ENCODE measurements at places on chromosomes 2 and 18.

DNA sequence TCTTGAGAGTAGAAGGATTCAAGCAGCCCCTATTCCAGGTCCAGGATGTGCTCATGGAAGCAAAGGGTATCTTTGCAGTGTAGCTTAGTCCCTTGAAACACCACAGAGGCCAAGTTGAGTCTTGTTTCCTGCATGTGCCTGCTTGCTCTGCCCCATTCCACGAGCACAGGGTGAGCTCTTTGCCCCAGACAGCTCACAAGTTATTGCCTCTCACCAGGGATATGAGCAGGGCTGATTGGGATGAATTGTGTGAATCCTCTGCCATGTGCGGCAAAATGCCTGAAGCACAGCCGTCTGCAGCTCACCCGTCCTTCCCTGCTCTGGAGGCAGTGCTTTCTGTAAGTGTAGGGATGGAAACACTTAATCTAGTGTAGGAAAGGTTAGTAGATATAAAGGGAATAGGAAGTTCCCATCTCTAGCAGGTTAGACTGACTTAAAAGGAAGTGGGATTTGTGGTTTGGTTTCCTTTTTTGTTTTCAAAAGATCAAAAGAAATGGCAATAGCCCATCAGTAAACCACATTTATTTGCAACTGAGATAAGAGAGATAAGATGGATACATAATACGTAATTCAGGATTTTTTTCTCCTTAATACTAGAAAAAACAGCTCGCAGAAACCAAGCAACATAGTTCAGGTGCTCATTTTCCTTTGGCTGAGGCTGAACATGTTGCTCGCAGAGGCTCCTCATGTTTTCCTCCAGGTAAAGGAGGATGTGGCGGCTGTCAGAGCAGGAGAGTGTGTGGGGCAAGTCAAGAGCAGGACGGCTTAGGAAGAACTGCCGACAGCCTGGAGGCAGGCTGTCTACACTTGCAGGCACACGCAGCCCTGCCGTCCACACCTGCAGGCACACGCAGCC, 41.4 kb downstream of the TMEM182 start:
- peak; percentile 43 for DNase-seq

DNA sequence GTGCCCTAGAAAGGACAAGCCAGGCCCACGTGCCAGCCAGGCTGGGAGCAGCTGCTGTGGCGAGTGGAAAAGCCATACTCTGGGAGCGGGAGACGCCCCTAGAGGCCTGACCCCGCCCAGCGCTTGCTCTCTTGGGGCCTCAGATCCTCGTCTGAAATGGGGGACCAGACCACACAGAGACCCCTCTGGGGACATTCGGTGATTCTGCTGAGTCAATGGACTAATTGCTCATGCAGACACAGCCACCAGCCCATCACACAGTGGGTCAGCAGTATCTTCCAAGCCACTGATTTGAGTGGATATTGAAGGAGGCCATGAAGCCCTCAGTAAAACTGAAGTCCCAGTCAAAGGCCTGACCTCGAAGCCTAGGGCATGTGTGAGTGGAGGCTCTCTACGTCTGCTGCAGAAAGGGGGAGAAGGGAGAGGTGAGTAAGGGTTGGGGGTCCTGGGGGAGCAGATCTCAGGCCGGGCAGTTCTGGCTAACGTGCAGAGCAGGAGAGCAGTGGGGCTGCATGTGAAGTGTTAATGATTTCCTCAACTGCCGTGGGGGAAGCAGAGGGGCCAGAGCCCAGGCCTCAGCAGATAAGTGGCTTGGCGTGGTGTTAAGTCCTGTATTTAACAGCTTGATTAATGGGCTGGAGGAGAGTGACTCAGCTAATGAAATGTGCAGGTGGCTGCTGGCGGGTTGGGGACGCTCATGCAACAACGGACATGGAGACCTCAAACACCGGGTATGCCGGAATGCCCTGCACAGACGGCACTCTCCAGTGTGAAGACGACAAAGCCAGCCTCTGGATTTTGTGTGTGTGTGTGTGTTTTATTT, 104.4 kb upstream of the TWIST2 start:
- DNase-seq, result peak; percentile 5

DNA sequence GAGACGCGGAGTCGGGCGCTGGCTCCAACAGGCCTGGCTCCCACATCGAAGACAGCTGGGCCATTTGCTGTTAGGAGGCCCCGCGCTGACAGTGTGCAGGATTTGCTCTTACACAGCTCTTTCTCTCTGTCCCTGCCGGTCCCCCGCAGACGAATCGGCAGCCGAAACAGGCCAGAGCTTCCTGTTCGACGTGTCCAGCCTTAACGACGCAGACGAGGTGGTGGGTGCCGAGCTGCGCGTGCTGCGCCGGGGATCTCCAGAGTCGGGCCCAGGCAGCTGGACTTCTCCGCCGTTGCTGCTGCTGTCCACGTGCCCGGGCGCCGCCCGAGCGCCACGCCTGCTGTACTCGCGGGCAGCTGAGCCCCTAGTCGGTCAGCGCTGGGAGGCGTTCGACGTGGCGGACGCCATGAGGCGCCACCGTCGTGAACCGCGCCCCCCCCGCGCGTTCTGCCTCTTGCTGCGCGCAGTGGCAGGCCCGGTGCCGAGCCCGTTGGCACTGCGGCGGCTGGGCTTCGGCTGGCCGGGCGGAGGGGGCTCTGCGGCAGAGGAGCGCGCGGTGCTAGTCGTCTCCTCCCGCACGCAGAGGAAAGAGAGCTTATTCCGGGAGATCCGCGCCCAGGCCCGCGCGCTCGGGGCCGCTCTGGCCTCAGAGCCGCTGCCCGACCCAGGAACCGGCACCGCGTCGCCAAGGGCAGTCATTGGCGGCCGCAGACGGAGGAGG, 3.5 kb downstream of the GDF7 start:
- DNase-seq, result no peak

DNA sequence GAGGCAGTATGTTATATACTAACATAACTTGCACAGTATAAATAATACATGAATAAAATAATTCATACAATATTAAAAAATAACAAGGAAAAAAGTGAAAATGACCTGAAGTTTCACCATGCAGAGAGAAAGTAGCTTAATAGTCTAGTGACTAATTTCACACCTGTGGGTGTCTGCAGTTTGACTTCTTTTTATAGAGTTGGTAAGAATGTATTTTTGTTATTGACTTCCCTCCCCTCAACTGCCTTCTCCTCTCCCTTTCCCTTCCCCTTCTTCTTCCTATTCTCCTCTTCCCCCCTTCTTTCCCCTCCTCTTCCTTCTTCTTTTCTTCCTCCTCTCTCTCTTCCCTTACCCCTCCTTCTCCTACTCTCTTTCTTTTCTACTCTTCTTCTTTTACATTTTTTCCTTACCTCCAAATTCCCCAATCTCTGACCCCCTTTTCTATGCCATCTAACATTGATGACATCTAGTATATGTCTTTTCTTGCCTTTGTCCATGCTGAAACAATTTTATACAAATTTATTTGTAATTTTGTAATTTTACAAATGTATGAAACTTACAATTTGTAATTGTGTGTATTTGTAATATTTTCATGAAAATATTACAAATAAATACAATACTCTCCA, 3.1 kb downstream of the DNAH6 start:
- no peak for DNase-seq

Measured in M059J (cell line).